ENCODE measurements at places on chromosomes 12 and 14. TPM values are rescaled to one million over a fixed set of nuclear protein-coding genes. Genes with fewer than 3 reads are reported as not detected.

Gene KRT73
- total RNA-seq, result 0.98 TPM

Gene INSM2
- 0.07 TPM for total RNA-seq

Gene NDUFA12
- total RNA-seq, result 138 TPM

Gene ADAMTS20
- total RNA-seq, result not detected

Gene SOAT2
- 0.59 TPM for total RNA-seq

GRCh38 chr12:112382866-112383265, 635 bp upstream of the HECTD4 start:
- peak; percentile 3 for DNase-seq

DNA sequence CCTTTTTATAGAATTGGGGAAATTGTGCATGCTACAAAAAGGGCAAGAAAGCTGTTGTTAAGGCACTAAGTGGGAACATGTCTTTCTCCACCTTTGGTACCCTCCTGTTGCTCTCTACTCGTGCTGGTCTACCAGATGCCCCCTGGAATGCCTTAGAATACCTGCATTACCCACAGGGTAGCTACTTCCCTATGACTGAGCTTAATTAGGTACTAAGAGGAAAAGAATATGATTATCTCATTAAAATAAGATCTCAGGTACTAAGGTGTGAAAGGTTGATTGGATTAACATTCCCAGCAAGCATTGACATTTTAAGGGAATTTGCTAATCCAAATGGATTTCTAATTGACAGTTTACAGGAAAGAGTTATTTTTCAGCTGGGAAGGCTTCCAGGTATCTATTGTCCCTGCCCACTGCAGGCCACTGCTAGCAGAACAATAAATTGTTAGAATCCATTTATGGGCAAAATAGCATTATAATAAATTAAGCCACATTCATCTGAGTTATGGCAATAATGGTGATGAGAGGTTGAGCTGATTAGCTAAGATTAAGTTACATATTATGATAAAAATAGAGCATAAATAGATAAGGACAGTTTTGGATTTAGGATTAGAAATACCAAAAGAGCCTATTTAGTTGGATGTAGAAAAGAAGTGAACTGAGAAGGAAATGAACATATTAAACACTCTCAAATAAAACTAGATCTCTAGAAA, 67.8 kb upstream of the GRIP1 start:
- no peak for DNase-seq

DNA sequence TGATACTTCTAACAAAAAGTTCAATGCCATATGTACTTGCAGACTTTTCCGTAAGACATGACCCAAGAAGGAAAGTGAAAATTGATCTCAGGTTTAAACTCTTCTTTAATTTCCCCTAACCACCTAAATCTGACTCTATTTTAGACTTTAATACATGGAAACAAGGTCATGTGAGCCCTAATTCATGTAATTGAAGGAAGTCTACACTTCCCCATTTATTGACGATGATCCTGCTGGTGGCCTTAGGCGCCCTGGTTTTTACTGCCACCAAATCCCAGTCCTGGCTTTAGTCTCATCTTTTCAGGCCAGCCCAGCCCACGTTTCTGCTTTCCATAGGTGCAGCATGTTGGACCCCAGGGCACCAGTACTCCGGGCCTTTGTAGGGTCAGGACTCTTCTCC, 157.9 kb downstream of the PELI2 start:
- no peak for DNase-seq

- no peak for DNase-seq
These were observed 135.2 kb downstream of the ADGRD1 start for GRCh38 chr12:131088701-131089530.

DNA sequence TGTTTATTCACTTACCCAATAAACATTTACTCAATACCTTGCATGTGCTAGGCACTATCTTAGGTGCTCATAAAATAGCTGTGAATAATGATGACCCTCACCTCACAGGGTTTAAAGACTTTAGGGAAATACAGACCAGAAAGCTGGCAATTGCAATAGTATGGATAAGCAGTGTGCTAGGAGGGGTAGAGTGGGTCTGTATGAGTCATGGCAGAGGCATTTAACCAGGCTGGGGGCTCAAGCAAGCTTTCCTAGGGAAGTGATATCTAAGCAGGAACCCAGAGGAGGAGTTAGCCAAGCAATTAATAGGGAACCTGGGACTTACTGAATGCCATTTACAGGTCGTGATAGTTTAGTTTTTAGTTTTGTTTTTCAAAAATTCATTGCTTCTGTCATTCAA, 123.9 kb upstream of the CCDC198 start:
- no peak for DNase-seq

DNA sequence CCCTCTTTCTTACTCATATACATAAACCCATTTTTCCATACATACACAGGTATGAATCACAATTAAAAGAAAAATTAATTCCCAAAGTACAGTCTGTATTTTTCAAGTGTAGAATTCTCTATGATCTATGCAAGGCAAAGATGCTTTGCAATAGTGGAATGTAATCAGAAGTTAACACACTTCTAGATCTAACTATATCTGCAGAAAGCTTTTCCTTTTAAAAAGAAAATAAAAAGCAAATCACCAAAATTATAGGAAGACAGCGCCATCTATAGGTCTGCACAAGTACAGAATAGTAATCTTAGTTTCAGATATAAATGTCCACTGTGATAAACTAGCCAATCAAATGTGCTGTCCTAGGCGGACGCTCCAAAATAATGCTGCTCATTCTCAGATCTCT, 22.0 kb downstream of the SLC25A21 start:
- no peak for DNase-seq

DNA sequence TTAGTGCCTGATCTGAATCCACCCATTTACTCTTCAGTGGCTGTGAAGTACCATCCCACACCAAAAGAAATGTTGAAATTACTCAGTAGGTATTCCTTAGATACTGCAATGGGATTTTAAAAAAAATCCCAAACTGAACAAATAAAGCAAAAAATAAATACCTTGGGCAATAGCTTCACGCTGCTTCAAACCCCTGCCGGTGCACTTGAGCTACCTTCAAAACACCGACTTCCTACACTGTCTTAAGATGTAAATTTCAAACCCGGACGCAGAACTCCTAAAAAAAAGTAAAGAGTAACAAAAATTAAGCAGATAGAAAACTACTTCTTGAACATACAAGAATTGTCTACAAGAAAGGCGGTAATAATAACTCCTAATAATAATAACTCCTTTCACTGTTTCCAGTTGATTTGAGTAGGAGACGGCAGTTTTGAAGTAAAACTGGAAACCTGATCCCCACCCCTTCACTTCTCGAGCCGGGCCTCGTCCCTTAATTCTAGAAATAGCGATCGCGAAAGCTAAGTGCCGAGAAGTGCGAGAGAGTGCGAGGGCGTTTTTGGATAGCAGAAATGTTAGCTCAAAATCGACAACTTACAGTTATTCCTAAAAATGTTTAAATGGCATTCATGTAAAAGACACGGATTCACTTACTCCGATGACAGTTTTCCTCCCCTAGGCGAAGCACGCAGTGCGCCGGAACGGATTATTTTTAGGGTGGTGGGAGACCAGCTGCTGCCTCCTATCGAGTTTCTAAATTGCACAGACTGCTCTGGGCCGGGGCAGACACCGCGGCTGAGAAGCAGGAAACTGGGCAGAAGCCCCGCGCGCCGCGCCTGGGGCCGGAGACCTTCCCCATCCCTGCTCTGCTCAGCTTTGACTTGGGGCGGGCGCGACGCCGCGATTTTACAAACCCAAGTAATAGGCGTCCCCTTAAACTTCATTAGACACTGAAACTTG, at the start of gene ABCC9:
Gene ABCC9 (minus strand): TSS at position 878 of the 957 bp plus-strand sequence. CDS start 4,752 bp downstream, outside the sequence.
- peak; percentile 24 for DNase-seq

DNA sequence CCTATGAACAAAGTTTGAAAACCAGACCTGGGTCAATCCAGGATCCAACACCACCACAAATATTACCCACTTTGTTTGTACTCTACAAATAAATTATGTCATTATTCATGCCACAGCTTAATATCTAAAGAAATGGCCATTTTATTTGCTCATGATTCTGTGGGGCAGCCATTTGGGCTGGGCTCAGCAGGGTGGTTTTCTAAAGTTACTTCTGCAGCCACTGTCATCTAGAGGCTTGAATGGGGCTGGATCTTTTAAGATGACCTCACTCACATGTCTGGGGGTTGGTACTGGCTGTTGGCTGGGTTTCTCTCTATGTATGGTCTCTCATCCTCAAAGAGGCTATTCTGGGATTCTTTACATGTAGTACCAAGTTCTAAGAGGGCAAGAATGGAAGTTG, 96.2 kb downstream of the VCPKMT start:
- no peak for DNase-seq

DNA sequence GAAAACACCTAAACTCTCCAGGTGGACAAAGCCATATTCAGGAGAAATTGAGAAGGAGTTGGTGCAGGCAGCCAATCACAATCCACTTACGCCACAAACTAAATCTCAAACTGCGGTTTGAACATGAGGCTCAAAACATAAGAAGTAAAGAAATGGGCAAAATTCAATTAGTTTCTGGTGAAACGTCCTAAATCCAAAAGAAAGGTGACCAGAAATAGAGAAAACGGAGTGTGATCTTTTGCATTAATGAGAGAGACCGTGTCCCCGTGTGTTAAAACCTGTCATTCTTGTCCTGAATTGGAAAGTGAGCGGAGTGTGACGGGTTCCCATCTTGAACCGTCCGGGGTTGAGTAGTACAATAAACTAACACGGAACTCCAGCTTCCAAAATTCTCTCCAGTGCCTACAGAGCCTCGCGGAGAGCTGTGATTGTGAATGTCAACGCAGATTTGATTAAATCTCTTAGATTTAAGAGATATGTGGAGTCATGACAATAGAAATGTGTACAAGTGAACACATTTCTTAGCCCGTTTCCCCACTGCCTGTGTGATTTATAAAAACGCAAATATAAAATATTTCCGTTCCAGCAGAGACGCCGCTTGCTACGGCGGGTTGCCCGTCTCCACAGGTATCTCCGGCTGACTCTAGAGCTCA, 595 bp upstream of the METAP2 start:
- DNase-seq, result peak; percentile 40

DNA sequence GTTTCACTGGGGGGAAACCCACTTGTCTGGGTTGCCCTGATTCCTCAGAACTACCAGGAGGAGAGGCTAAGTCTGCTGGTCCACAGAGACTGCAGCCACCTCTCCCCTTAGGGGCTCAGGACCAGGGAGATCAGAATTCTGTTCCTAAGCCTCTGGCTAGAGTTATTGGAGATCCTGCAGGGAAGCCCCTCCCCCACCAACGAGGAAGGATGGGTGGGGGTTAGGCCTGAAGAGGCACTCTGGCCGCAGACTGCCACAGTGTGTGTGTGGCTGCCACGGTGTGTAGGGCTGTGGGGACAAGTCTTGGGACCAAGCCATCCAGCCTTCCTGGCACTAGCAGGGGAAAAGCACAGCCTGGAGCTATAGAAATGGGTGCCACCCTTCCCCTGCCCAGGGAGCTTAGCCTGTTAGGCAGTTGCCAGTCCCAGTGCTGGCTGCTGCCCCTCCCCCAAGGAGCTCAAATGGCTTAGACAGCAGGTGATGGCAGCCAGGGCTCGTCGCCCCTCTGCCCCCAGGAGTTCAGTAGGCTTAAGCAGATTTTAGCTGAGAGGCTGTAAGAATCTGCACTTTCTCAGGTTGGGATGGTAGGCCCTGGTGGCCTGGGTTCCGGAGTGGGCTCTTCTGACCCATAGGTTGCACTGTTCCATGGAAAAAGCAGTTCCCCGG, 107.7 kb downstream of the ERGIC2 start:
- no peak for DNase-seq

GRCh38 chr14:49460662-49461061, 125.5 kb downstream of the RPS29 start:
- no peak for DNase-seq
